Central memory CD4-positive, alpha-beta T cell (primary cell): ENCODE measurements at places on chromosomes 5 and 9.

DNA sequence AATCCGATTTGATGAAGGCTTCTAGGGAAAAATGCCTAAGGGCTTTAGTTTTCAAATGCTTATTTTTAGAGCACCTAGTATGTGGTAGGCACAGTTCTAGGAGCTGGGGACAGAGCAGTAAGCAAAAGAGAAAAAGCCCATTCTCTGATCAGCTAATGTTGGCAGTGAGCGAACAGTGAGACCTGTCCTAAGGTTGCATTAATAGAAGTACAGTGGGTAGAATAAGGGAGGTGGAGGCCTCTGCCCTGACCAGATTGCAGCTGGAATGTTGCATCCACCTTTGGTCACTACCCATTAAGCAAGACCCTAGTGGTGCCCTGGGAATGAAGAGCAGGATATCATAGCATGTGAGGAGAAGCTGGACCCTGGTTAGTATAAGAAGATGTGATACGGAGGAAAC, 20.1 kb downstream of the IL9 start:
- DNase-seq: no peak

- no peak for DNase-seq
Measured at GRCh38 chr5:158736150-158736870, 363.4 kb downstream of the EBF1 start.

DNA sequence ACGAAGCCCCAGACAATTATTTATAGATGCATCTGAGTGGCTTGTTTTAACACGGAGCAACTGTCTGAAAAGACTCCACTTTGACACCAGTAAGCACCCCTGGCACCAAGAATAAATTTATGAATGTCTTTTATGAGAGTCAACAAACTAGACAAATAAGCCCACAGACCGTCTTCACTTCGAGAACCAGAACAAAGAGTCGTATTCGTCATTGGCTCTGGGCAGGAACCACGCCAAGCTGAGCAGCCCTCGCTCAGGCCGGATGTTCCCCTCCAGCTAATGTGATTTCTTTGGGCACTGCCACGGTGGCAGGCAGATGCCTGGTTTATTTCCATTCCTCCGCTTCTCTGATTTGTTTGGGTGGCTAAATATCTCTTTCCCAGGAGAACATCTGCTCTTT, 91.9 kb upstream of the STC2 start:
- DNase-seq: no peak

DNA sequence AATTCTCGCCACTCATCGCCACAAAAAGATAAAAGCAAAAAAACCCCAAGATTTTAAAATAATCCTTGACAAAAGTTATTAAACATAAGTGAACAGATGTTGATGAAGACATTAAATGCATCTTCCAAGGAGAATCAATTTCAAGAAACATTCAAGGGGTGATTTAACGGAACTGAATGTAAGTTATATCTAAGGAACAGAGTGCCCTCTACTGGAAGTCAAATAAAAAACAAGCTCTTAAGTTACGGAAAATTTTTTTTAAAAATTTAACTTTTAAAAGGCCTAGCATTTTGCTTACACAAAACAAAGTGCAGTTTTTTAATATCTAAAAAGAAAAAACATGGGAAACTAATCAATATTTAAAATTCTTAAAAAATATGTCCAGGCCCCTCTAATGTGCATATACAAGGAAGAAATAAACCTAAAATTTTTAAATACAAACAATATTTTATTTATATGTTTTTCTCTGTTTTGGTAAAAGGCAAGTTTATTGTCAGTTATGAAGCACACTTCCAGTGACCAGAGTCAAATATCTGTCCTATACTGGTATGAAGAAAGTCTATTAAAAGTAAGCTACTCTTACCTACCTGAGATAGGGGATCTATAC, 28.0 kb downstream of the TEX10 start:
- peak; percentile 19 for DNase-seq

- no peak for DNase-seq
Measured at GRCh38 chr9:91160181-91160580, 201.5 kb downstream of the AUH start.

DNA sequence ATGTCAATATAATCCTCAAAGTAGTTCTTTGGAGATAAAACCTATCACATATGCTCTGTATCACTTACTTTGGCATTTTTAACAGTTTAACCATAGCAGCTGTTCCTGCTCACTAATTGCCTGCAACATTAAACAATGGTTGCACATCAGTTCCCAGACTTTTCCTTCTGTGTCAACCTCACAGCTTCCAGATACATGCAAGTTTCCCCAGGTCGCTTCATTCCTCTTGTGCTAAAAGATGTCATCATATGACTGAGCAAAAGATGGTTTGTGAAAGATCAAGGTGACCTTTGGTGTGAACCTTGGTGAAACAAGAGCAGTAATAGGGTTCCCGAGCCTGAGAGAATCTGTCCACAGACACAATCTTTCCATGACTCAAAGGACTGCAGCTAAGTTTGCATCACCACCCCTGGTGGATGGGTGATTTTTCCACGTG, 500.4 kb upstream of the PAPPA start:
- no peak for DNase-seq

GRCh38 chr9:116287721-116288120, 134.1 kb downstream of the PAPPA start:
- no peak for DNase-seq

GRCh38 chr5:169850409-169850808, 129.9 kb downstream of the INSYN2B start:
- no peak for DNase-seq

DNA sequence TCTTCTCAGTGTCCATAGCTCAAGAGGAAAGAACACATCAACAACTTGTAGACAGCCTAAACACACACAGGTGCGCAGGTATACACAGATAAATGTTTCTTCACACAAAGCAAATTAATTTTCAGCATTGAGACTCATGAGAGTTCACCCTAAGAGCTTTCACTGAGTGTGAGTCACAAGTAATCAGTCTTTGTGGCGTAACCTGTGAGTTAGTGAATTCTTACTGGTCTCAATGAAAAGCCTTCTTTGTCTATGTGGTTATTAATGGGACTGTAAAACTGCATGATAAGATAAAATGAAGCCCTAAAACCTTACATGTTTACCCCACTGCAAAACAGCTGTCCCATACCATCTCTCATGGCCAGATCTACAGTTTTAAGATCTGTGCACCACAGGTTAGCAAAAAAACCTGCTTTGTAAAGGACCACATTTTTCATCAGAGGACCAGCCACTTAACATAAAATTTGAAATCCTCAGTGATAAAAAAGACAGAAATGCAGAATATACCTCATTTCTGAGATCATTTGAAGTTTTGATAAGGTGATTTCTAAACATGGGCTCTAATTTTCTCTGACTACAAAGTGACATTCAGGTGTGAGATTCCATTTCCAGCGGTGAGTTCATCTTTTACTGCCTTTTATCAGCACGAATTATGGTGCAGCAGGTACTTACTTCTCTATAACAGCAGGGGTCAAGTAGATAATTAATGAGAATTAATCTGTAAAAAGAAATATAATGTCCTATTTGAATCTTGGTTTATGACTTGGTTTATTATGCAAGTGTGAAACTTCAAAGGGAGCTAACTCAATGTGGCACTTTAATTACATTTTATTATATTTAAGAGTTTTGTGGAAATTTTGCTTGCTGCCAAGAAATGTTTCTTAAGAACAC, 335.7 kb upstream of the PIK3R1 start:
- DNase-seq: no peak

DNA sequence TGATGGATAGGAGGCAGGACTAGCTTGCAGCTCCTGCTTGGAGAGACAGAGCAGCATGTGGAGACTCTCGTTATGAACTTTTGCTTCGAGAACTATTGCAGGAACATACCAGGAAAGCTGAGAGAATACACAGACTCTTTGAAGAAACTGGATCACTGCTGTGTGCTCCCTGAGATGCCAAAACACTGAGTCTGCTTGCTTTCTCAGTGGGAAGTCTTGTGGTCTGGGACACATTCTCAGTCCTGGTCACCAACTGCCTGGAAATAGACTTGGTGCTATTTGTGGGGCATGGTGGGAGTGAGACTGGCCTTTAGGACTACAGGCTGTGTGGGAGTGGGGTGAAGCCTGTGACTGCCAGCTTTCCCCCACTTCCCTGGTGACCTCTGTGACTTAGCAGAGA, 252.6 kb downstream of the MED10 start:
- no peak for DNase-seq

GRCh38 chr9:15724016-15724415, 171.2 kb downstream of the CCDC171 start:
- DNase-seq: no peak

- DNase-seq: no peak
Measured at GRCh38 chr9:7164440-7165330, 406.9 kb downstream of the KDM4C start.

DNA sequence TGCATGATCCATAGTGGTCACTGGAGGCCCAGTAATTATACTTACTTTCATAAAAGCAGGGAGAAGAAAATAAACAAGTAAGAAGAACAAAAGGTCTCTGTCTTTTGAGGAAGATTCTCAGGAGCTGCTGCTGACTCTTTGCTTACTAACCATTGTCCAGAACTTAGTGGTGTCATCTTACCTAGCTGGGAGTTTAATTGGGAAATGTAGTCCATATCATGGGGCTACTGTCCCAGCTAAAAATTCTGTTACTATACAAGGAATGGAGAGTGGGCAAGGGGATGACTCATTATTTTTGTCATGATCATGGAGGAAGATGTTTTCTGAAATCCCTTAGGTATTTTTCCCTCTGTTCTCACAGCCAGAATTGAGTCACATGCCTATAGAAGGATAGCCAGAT, 639.3 kb downstream of the MTRR start:
- no peak for DNase-seq

DNA sequence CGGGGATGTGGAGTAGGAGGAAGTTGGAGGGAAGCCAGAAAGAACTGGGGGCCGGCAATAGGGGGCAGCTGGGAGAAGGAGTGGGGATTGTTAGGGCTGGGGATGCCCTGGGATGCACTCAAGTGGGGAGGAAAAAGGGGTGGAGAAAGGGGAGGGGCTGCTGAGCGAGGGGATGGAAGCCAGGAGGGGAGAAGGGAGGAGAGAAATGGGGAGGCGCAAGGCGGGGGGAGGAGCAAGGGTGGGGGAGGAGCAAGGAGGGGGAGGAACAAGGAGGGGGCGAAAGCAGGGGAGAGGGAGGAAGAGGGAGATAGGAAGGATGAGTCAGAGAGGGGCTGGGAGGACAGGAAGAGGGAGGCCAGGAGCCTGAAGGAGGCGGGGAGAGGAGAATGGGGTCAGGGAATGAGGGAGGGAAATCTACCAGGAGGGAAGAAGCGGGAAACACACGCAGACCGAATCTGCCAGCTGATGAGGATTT, 1.6 kb downstream of the IRX4 start:
- DNase-seq: no peak

- no peak for DNase-seq
Measured at GRCh38 chr5:91126448-91126847, 256.7 kb downstream of the ARRDC3 start.

DNA sequence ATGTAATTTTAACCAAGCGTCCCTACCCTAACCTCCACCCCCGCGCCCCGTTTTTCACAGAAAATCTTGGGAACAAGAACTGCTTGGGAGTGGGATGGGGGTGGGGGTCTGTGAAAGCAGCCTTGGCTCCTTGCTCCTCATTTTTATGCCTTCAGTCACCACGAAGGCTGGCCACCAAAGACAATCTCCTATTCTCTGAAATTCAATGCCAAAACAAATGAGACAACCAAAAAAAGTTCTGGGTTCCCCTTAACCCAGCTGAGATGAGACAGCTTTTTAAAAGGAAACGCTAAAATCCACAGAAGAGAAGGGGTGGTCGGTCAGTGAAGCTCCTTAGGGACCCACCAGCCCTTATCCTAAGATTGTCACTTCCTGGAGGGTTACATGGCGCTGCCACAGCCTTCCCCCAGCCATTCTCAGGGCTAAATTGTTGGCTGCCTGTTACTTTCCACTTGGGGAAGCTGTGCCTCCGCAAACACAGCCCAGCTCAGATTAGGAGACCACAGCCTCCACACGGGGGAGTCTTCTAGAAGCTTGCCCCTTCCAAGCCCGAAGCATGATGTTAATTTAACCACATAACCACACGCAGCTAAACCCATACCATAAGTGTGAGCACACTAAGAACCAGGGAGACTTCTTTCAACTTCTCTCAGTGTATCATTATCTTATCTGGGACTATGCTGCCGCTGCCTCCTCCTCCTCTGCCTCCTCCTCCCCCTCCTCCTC, 136.3 kb downstream of the FOXD1 start:
- peak; percentile 13 for DNase-seq

GRCh38 chr9:129868023-129868871, 33.0 kb downstream of the USP20 start:
- DNase-seq: no peak

DNA sequence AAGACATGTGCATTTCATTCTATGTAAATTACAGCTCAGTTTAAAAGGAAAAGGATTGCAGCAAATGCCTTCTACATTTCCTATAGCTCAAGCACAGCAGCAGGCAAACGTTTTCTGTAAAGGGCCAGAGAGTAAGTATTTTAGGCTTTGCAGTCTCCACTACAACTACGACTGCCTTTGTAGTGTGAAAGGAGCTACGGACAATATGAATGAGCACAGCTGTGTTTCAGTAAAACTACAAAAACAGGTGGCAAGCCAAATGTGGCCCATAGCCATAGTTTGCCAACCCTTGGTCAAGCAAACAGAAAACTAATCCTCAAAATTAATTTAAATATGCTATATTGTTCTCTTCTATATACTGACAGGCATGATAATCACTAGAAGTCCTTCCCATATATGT, 7.2 kb downstream of the PTBP3 start:
- DNase-seq: no peak

DNA sequence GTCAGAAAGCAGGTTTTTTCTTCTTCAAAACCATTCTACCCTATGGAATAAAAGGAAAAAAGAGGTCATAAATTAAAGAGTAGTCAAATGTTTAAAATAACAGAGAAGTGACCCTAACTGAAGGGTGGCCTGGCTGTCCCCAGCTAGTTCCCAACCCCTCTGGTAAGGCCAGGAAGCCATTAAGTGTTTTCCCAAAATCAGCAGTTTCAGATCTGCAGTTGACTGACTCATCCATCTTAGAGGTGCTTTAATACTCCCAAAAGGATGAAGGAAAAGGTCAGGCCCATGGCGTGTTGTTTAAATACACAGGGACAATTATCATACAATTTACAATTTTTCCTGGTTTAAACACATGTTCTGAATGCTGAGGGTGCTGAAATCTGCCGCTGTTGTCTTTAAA, 47.9 kb upstream of the TBC1D9B start:
- no peak for DNase-seq
